ENCODE measurements at places on chromosomes 7 and 10. TPM values are rescaled to one million over a fixed set of nuclear protein-coding genes. Genes with fewer than 3 reads are reported as not detected.

The NUTM2E gene
- total RNA-seq, result not detected

The RADIL gene
- total RNA-seq, result 0.14 TPM

The PRKG1 gene
- total RNA-seq, result not detected

The DPP6 gene
- not detected for total RNA-seq

The CALML5 gene
- total RNA-seq, result not detected

The NPC1L1 gene
- total RNA-seq, result not detected

The IRF5 gene
- 8.0 TPM for total RNA-seq

The CNTNAP2 gene
- total RNA-seq, result not detected

The OR2A5 gene
- total RNA-seq, result not detected

The EPHB4 gene
- total RNA-seq, result 1.7 TPM

The TMEM184A gene
- total RNA-seq, result not detected

The BTAF1 gene
- total RNA-seq, result 47.6 TPM

The LRRC4 gene
- not detected for total RNA-seq

The KCND2 gene
- total RNA-seq, result not detected

The TMEM130 gene
- total RNA-seq, result not detected

The NET1 gene
- total RNA-seq, result 47.9 TPM
